Liver (tissue), 10 donors: ENCODE measurements at places on chromosomes 2 and 18.

DNA sequence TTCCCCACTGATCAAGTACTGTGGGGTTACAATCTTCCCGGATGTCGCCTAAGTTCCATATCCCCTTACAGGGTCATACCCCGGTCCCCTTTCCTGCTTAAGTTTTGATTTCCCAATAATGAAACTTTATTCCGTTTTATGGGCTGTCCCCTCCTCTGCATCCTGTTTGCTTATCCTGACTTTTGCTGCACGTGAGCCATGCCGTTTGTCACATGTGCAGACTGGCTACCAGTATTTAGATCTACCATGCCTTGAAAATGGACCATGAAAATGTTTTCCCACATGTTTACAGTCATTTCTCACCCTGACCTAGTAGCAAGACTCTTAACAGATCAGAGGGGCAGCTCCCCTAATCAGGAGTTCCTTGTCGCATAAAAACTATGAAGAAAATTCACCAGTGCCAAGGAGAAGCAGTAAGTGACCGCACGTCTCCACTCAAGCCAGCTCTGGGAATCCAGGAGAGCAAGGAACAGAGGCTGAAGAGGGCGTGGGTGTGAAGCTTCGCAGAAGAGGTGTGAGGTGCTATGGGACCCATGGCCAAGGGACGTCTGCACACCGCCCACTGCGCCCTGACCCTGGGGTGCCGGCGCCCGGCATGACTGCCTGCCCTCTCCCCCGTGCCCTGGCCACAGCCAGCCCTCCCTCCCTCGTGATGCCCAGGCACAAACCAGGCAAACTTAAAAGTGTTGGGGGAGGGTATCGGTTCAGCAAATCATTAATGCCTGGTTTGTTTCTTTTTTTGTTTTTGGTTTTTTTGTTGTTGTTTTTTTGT lies 440.8 kb upstream of the SALL3 start:
- DNase-seq = no peak

GRCh38 chr18:75341267-75341666 lies 86.2 kb downstream of the SMIM21 start:
- no peak for DNase-seq

DNA sequence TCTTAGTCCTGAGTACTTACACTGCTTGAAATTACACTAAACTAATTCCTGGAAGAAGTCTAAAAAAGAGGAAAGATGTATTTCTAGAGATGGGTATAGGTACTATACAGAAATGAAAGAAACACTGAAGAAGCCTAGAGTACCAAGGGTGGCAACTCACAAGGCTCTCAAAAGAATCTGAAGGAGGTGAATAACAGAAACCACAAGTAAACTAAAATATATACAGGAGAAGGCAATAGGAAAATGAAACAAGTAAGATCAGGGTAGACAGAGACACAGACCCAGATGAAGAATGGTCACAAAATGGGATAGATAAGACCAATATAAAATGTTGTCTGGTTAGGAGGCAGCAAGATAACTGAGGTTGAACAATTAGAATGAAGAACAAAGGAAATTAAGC lies 59.9 kb downstream of the USP37 start:
- DNase-seq = no peak

- no peak for DNase-seq
These were observed 34.7 kb downstream of the ST3GAL5 start for GRCh38 chr2:85854166-85854509.

DNA sequence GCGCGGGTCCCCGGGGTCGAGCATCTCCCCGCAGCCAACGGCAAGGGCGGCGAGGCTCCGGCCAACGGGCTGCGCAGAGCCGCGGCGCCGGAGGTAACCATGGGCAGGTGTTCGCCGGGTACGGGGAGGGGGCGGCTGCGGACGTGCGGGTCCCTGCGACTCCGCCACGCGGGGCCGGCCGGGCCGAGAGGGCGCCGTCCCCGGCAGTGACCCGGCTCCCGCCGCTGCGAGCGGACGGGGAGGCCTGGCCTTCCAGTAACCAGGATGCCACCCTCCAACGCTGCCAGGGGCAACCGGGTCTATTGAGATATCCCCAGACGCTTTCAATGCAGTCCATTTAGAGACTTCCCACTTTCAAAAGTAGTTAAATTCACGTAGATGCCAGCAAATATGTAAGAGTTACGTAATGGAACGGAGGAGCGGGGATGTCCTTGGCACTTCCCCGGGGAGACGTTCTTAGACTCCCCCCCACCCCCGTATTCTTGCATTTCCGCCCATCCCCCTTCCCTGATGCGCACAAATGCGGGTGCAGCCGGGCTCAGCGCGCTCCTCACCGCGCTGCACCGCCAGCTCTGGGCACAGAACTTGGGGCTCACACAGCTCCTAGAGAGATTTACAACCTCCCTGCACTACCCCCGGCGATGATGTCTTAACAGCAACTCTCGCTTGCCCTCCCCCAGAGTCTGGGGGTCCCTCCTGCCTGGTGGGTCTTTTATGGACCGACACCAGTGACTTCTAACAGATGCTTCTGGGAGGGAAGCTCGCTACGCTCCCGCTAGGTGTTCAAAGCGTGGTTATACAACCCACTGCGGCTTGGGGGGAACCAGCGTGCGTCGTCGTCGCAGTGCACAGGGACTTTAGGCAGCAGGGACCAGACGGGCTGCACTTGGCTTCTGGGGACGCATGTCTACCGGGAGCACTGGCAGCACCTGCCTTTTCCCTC lies 657 bp downstream of the SGPP2 start:
- DNase-seq = no peak

DNA sequence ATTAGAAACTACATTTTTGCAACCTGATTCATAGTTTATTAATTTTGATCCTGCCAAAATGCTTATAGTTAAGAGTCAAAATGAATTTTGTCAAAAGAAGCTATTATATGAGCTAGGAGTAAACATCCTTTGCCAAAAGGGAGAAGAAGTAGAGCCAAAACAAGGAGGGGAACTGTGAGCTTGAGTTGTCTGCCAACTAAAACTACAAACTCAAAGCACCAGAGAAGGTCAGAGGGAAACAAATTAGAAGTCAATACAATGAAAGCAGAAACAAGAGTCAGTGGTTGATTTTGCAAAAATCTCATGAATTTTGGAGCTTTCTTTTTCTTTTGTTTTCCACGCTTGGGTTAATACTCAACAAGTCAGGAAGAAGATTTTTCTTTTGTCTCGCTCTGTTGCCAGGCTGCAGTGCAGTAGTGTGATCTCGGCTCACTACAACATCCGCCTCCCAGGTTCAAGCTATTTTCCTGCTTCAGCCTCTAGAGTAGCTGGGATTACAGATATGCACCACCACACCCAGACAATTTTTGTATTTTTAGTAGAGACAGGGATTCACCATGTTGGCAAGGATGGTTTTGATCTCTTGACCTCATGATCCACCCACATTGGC lies 508.5 kb downstream of the RIT2 start:
- no peak for DNase-seq

- no peak for DNase-seq
These were observed 55.1 kb downstream of the SP100 start for GRCh38 chr2:230471074-230471473.

DNA sequence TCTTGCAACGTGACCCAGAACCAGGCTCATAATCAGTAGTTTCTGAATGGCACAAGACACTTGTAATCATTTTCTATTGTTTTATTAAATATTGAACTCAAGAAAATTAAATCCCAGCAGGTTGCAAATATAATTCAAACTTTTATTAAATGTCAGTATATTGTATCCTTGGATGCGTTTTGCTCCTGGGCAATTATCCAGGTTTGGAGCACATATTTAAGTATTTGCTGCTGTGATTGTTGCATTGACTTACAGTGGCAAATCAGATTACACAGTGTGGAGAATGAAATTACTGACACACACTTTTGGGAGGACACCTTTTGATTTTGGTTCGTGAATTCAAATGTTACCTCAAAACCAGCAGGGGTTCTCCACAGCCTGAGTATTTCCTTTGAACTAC lies 27.1 kb upstream of the TMEM178A start:
- DNase-seq = no peak

DNA sequence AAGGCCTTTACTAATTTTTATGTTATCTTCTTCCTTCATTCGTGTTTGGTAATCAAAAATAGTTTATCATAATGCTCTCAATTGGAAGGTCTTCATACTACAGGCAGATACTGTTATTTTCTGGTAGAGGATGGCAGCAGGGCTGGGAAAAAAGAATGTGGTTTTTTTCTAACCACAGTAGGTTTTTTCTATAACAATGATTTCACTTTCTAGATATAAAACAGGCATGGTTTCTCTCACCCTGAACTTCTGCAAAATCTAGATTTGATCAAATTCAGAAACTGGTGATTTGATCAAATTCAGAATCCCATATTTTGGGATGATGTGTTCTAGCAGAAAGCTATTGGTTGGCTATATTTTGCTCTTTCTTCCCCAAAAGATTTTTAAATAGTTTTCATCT lies 27.6 kb downstream of the BCL11A start:
- no peak for DNase-seq

DNA sequence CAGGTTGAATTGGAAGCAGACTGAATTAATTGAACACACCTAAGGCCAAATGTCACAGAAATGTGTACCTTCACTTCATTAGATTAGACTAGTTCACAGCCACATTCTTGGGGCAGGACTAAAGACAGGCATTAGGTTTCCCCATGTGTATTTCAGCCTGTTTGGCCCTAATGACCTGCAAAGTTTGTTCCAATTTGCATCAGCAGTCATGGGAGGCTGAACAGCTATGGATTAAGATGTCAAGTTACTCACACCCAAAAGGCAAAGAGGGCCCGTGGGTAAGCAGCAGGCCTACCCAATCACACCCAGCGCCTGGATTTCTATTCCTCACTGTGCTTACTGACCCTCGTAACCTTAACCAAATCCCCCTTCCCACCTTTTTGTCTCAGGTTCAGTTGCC lies 99.6 kb upstream of the RIOK3 start:
- DNase-seq = no peak

DNA sequence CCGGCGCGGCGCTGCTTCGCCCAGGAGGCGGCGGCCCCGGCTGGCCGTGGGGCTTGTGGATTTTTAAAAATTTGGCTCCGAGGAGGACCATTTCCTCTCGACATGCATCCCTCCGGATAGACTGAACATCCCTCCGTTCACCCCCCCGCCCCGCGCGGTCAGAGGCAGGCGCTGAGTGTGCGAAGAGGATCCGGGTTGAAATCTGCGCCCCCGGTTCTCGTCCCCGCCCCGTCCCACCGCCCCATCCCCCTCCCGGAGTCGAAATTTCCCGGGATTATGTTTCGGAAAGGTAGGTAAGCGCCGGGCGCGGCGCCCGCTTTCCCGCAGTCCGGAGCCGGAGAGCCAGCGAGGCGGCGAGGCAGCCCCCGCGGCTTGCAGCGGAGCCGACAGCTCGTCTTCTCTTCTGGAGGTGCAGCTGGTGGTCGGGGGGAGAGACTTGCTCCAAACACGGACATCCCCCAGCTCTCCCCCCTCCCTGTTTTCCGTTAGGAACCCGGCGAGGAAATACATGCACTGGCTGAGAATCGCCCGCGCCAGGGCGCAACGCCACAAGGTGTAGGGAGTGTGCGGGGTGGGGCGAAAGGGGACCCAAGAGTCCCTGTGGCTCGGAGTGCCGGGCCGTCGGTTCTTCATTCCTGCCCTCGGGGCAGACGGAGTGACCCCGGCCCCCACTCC lies at the start of gene PRKCE:
Gene PRKCE (plus strand): TSS at position 261 of the 675 bp plus-strand sequence.
- peak; percentile 56 for DNase-seq

DNA sequence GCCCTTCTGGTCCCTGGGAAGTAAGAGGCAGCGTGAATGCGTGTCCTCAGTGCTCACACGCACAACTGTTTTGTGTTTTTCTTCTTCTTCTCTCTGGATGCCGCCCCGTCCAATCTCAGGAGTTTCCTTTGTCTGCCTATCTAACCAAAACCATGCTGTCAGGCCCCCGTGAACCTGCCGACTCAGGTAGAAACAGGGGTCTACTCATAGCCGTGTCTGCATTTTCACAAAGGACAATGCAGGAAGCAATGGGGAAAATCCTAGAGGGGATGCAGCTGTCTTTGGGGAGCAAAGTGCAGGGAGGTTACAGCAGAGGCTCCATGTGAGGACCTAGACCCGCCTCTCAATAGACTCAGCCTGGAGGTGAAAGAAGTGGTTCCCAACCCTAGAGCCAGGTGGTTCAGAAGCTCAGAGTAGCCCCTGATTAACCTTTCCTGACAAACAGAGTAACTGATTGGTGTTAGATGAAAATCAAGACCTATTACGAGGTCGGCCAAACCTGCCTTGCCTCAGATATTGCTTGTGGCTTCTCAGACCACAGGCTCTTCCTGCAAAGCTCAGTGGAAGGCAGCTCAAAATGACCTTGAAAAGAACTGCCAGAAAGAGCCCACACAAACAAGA lies 49.3 kb downstream of the CD226 start:
- no peak for DNase-seq

DNA sequence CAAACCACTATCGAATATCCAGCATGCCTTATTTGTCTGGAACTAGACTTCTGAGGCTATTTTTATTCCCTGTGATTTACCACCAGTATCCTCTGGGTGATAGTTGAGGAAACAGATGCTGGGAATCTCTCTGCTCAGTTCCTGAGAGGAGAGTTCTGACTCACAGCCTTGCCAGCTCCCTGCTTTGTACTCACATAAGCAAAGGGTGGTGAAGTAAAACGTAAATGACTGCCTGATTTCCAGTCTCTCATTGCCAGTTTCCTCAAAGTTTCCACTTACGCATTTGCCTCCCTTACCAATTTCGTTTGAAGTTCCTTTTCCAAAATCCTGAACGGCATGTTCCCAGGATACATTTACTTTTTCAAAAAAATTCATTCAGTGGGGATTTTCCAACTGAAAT lies 69.2 kb upstream of the HNRNPA3 start:
- no peak for DNase-seq

DNA sequence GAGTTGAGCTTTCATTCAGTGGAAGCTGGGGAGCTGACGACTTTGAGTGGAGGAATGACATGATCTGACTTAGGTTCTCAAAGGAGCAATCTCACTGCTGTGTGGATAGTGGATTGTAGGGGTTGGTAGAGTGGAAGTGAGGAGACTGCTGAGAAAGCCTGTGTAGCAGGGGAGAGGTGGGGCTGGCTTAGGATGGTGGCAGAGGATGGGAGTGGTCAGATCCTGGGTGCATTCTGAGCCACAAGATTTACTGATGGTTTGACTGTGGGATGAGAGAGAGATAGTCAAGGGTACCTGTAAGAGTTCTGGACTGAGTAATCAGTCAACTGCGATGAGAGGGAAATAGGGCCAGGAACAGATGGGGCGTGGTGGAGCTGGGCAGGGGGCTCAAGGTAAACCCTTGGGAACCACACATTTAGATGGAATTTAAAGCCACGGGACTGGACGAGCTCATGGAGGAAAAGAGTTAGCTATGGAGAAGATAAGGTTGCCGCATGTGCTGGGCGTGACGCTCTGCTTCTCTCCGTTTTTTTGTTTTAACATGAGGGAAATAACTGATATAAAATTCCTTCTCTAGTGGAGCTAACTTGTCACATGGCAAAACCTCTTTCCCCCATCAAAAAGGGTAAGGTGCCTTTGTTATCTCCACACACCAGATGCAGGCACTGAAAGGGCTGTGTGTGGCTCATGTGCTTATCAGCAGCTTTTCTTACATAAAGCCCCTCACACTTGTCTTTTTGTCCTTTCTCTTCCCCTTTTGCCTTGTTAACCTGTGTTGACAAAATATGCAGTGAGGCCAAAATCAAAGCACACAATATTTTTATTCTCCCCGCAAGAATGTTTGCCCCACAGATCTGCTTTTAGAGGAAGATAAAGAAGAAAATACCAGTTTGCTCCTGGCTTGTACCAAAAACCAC lies 379.8 kb downstream of the TSN start:
- DNase-seq = no peak

- DNase-seq = no peak
These were observed 4.1 kb downstream of the TCF23 start for GRCh38 chr2:27152796-27153464.

- DNase-seq = no peak
These were observed 1133.0 kb upstream of the LRRTM1 start for GRCh38 chr2:81437456-81438000.
